KG1 (cell line): ENCODE measurements at places on chromosomes 12 and 14.

- DNase-seq = no peak
Measured at GRCh38 chr14:20803223-20803622, 579 bp upstream of the RNASE1 start.

DNA sequence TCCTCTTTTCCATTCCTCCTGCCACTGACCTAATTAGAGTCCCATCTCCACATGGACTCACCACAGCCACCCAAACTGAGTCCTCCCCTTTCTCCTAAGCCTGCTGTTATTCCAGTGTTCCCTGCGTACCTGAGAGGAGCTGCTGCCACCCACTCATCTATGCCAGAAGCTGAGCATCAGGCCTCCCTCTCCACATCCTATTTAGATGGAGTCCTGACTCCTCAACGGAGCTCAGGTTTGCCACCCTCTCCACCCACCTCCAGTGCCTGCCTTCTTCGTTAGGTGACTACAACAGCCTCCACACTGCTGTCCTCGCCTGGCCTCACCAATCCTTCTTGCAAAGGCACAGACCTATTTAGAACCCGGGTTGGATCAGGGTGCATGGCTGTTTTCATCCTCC lies 15.2 kb upstream of the ABHD12B start:
- DNase-seq = no peak

DNA sequence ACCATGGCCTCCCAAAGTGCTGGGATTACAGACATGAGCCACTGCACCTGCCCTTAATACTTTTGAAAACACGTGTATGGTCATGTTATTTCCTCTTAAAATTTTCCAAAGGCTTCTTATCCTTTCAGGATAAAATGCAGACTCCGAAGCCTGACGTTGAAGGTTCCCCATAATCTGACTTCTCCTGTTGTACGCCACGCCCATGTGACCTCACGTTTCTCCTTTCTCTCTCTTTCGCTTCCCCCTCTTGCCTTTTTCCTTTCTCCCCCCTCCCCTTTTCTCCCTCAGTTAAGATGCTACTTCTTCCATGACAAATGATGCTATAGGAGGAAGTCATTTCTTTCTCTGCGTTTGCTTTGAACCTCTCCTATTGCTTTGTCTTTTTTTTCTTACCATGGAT lies 266.0 kb downstream of the FBXL14 start:
- no peak for DNase-seq

DNA sequence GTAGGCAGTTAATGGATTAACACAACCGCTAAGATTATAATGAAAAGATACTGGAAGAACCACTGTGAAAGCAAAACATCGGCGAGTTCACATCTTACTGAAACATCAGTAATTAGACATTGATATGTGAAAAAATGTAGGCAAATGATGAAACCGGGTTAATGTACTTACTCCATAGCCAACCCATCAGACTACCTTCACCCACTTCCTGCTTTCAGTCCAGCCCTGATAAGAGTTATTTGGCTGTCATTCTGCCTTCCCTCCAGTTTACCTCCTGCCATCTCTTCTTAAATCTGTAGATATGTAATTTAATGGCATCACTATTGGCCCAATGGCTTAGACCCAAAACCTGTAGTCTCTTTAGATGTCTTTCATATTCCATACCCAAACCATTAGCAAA lies 46.0 kb upstream of the LGR5 start:
- no peak for DNase-seq

DNA sequence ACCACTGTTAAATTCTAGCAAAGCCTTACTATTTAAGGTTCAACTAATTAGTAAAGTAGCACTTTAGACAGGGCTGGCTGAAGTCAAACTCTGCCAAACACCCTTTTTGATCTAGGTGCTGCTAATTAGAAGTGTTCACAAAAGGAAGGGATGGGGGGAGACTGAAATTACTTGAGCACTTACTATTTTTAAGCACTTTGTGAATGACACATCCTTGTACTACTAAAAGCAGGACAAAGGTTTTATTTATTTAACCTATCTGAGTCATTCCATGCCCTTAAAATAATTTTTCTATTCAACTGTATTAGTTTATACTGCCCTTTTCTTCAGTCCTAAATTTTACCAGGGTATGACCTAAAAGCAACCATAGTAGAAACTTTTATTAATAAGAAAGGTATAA lies 20.1 kb downstream of the MBIP start:
- no peak for DNase-seq

GRCh38 chr12:102631274-102631673 lies 150.9 kb upstream of the IGF1 start:
- no peak for DNase-seq

DNA sequence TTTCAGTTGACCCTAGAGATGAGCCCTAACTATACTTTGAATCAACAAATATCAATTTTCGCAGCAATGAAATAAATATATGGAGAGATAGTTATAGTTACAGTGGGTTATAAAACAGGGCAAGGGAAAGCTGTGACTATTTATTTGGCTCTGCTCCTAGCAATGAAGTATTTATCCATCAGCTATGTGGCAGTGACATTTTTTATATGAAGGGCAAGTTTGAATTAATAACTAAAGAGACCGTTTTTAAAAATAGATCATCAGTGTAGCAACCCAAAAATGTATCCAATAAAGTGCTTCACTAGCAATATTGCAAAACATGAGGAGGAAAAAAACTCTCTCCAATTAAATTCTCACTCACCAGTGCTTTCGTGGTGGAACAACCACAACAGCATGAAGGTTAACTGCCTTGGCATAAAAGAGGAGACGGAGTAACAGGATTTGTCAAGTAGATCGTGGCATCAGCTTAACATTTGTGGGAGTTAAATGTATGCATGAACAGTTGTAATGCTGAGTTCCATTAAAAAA lies 58.1 kb upstream of the NUDT4 start:
- no peak for DNase-seq

GRCh38 chr14:25090256-25090655 lies 40.3 kb upstream of the STXBP6 start:
- DNase-seq = no peak

DNA sequence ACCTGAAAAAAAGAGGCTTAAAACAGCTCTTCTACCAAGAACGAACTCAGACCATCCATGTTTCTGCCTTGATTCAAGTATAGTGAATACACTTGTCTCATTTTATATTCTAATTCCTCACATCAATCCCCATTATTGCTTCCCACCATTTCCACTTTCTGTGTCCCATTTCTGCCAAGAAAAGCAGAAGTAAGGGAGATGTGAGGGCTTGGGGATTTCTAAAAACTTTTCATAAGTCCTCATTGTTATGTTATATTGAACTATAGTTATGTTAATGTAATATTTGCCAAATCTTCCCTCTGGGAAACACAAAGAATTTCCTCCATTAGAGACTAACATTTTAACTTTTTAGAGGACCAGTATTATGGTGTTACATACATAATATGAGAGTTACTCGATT lies 48.2 kb upstream of the PSMA6 start:
- DNase-seq = no peak

- no peak for DNase-seq
Measured at GRCh38 chr12:34393821-34394150, 371.5 kb downstream of the ALG10 start.

GRCh38 chr12:55972456-55972855 lies 1.4 kb upstream of the RAB5B start:
- no peak for DNase-seq
